ENCODE measurements at places on chromosomes 2 and 18. TPM values are rescaled to one million over a fixed set of nuclear protein-coding genes. Genes with fewer than 3 reads are reported as not detected.

IMP4 gene
- 160 TPM for total RNA-seq

NGEF gene
- 15.5 TPM for total RNA-seq

NCKAP5 gene
- 0.83 TPM for total RNA-seq

SMAD7 gene
- total RNA-seq, result 22.4 TPM

FBXO11 gene
- total RNA-seq, result 57.2 TPM

CYP26B1 gene
- total RNA-seq, result 14.7 TPM

TLK1 gene
- total RNA-seq, result 22.6 TPM

MIB1 gene
- 8.6 TPM for total RNA-seq

IL18R1 gene
- total RNA-seq, result 1.0 TPM

KCNJ3 gene
- total RNA-seq, result not detected

Measured in A549 treated with Hydrocortisone at 1 μM for 4 hours (cell line).